ENCODE measurements at places on chromosomes 11 and 22. TPM values are rescaled to one million over a fixed set of nuclear protein-coding genes. Genes with fewer than 3 reads are reported as not detected.

DNA sequence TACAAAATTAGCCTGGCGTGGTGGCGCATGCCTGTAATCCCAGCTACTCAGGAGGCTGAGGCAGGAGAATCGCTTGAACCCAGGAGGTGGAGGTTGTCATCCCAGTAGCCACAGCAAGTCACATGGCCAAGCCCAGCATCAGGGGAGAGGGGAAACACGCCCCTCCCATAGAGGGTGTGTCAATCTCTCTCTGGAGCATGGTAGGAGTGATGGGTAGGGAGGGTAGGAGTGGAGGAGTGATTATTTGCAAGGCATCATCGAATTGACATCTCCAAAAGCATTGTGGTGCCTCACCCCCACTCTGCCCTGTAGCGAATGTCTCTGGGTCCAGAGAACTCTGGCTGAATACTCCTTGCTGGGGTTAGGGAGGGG lies 6.1 kb upstream of the SSTR3 start:
- no peak for DNase-seq

- DNase-seq = peak; percentile 67
Measured at GRCh38 chr11:120431633-120432032, 79.9 kb upstream of the GRIK4 start.

- no peak for DNase-seq
Measured at GRCh38 chr11:95910638-95911368, 13.1 kb downstream of the MTMR2 start.

Gene SLC22A24
- not detected for total RNA-seq

DNA sequence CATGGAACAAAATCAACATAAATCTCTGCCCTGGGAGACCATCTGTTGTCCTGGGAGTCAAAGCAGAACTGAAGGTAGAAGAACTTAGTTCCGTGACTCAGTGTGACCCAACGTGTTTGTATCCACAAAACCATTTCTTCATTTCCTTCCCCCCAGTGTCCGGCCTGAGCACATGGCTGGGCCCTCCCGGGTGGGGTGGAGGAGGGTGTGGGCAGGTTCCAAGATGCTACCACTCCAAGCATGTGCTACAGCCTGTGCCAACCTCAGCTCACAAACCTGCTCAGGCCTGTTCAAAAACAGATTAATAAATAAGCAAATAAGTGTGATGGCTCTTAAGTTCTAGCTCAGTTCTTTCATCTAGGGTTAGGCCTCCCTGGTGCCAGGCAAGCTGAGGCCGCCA lies 55.3 kb downstream of the SHANK2 start:
- DNase-seq = no peak

DNA sequence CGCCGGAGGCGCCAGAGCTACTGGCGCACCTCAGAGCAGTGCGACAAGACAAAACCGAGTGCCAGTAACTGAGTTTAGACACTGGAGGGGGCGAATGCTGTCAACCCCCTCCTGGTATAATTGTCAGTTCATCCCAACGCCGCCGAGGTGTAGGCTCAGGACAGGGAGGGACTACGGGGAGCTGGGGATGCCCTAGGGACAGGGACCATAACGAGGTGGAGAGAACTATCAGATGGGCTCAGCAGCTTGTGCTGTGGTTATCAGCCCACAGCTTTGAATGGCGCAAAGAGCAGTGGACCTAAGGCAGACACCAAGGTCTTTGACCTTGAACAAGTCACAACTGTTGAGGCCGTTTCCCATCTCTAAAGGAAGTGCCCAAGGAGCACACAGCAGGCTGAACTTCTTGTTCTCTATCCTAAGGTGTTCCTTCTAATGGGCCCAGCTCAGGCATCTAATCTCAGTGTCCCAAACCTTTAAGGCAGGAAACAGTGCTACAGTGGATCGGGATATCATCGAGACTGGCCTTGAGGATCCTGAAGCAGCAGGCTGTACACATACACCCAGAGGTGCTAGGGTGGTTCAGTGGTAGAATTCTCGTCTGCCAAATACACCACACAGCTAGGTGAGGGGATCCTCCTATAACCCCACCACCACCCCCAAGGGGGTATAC lies 958 bp upstream of the TUT1 start:
- no peak for DNase-seq

GRCh38 chr11:10257478-10257877 lies 36.5 kb downstream of the SBF2 start:
- peak; percentile 35 for DNase-seq

Gene SAA2
- not detected for total RNA-seq

Gene BACE1
- 9.2 TPM for total RNA-seq

DNA sequence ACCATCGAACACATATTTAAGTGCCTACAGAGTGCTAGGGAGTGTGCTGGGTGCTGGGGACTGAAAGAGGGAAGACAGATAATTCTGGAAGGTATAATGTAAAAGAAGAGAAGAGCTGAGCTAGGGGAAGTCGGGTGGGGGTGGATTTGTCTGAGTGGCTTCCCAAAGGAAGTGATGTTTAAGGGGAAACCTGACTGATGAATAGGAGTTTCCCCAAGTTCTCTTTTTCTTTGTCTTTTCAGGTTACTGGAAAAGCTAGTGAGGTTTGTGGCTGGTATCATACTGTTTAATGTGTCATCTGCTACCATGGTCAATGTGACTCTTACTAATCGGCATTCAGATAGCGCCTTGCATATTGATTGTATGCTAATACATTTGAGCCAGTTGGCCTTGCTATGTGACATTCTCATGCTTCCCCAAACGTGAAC lies 151.6 kb upstream of the MTMR2 start:
- no peak for DNase-seq

Gene DDB1
- total RNA-seq = 282 TPM

- DNase-seq = peak; percentile 74
Measured at GRCh38 chr11:75350743-75351540, 519 bp downstream of the ARRB1 start.

- DNase-seq = peak; percentile 35
Measured at GRCh38 chr11:71372693-71373657, 75.2 kb downstream of the DHCR7 start.

DNA sequence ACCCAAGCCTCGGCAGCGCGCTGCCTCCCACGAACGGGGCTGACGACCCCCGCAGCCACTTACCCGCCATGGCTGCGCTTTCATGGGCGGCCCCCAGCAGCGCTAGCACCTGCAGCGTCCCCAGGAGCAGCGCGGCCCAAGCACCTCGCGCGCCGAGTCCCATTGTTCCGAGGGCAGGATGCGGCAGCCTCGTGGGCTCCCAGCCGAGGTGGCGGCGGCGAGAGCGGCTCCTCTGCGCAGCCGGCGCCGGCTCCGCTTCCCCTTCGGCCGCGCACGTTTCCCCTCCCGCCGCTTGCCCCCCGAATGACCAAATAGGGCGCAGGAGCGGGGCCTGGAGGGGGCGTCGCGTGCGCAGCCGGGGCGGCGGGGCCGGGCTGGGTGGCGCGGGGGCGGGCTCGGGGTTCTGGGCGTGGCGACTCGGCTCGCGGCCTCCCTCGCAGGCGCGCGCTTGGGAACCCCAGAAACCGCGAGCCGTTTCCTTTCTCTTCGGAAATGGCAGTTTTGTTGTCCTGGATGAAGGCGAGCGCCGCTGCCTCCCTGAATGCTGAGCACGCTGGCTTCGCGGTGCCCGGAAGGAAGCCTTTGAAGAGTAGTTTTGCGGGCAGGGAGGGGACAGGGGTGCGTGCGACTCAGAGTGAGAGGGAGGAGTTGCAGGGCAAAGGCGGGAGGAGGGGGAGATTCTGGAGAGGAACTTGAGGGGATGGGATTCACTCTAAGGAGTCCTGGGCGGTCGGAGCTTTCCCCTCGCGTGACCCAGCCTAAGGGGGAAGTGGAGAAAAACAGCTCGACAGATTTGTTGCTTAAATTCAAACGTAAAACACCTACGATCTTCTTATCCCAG lies at the start of gene TMEM123:
Gene TMEM123 (minus strand): TSS at position 305 of the 841 bp plus-strand sequence. CDS start 142 bp downstream, at position 163.
- DNase-seq = peak; percentile 87

GRCh38 chr11:21794306-21794705 lies 398.6 kb upstream of the ANO5 start:
- no peak for DNase-seq

DNA sequence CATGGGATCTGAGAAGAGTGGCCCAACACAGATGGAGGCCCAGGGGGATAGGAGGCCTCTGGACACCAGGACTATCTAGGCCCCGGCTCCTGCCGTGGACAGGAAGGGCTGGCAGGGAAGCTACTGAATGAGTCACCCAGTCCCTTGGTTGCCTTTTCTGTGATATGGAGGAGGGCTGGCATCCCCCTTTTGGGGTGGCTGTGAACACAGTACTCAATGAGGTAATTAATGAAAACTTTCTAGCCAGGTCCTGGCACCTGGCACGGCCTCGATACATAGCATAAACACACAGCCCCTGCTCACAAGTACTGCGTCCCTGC lies 163.2 kb downstream of the CHST1 start:
- DNase-seq = no peak

- peak; percentile 32 for DNase-seq
Measured at GRCh38 chr11:70942593-70942992, 309.8 kb downstream of the SHANK2 start.

DNA sequence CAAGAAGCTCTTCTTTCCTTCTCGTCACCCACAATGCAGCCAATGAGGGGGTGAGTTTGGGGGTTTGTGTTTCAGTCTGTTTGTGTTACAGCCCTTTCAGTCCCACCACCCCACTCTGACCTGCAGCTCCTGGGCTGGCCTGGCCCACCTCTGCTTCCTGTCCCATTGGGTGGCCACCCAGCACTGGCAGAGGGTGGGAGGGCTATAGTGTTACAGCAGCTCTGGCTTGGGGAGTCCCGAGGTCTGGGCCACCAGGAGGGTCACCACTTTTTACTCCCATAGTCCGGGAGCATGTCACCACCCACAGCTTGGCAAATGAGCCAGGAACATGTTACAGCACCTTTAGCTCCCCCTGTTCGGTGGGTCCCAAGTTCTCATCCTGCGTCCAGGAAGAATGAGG lies 1.7 kb upstream of the OR10S1 start:
- no peak for DNase-seq

Gene PRRG4
- total RNA-seq = 1.9 TPM

- DNase-seq = no peak
Measured at GRCh38 chr11:87081358-87081757, 43.6 kb downstream of the TMEM135 start.

Gene PATE4
- total RNA-seq = not detected

DNA sequence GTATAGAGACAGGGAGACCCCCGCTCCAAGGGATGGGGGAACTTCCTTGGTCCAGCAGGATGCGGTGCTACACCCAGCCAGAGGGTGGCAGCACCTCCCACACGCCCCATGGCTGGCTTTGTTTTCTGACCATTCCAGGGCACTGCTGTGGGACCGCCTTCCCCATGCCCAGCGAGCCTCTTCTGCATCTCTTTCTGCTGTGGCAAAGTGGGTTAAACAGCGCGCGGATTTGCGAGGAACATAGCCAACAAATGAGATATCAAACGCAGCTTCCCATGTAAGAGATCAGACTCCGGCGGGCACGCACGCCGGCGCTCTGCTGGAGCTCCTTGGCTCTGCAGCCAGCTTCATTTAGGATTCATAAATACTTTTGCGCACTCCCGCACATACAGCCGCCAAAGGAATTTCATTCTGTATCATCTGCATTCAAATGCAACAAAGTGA lies 485.8 kb upstream of the CADM1 start:
- peak; percentile 81 for DNase-seq

Gene SHANK3
- total RNA-seq = 5.1 TPM

GRCh38 chr11:95389427-95389826 lies 158.4 kb upstream of the SESN3 start:
- no peak for DNase-seq

- no peak for DNase-seq
Measured at GRCh38 chr11:20658135-20658534, 11.3 kb upstream of the NELL1 start.

GRCh38 chr11:116605543-116606459 lies 167.0 kb downstream of the BUD13 start:
- DNase-seq = peak; percentile 95

Gene TBX1
- total RNA-seq = 0.23 TPM

DNA sequence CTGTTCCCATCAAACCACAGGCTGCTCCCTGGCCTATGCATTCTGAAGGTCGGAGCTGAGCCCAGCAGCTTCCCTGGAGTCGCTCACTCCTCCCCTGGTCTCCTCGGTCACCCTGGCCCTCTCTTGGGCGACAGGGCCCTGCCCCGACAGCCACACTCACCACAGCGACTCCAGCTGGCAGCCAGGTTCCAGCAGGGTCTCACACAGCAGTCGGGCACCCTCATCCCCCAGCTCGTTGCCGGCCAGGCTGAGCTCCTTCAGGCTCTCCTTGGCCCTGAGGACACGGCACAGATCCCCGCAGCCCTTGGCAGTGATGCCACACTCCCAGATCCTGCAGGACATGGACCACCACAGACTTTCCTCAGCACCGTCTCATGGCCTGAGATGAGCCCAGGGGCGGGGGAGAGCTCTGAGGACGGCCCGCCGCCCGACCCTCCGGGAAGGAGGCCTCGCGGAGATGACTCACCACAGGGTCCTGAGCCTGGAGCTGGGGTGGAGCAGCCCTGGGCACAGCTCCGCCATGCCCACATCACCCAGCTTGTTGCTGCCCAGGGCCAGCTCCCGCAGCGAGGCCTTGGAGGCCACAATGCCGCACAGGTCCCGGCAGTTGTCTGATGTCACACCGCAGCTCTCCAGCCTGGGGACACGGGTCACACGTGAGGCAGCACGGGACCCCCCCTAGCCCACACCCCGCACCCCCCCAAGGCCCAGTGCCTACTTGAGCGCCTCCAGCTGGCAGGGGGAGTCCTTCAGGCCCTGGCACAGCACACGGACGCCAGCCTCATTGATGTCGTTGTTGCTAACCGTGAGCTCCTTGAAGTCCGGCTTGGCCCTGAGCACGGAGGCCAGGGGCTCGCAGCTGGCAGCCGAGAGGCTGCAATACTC lies 8.5 kb downstream of the RNH1 start:
- DNase-seq = no peak

DNA sequence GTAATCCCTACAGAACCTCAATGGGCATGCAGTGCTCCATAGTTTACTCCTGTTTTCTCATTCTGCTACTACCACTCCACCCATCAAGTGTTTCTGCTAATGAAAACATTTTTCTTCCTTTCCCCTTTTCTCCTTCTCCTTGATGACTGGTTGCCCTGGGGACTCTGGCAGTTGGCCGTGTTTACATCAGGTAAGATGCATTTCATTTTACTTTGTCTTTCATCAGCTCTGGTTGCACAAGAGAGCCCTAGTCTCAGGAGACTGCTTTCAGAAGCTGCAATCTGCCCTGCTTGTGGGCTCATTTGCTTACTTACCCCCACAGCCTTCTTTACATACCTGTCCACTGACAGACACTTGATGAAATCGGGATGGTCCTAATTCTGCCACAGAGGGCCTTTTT lies 19.6 kb upstream of the LIMK2 start:
- DNase-seq = no peak

Gene SCGB2A2
- total RNA-seq = not detected

GRCh38 chr11:3879967-3880542 lies 24.6 kb downstream of the STIM1 start:
- no peak for DNase-seq

DNA sequence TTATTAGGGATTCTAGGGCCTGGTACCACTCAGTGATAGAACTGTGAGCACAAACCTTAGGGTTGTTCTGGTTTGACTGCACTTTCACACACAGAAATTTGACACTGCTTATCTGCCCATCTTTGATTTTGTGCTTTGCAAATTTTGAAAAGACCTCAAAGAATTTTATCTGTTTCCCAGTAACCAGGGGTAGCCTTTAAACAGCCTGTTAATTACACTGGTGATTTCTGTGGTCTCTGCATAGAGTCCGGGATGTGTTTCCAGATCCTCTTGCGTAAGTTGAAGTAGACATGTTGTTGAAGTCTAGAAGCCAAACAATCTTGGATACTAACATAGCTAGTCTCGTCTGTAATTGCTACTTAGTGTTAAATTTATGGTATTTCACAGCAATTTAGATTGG lies 75.3 kb downstream of the C22orf31 start:
- DNase-seq = no peak

All from GM23338 (cell line).